ENCODE measurements at places on chromosomes 5 and 9.
A peak's percentile ranks its signal among the peaks of the same experiment; 100 is the strongest.

- no peak for DNase-seq
These were observed 292.9 kb downstream of the NSG2 start for GRCh38 chr5:174338185-174339010.

DNA sequence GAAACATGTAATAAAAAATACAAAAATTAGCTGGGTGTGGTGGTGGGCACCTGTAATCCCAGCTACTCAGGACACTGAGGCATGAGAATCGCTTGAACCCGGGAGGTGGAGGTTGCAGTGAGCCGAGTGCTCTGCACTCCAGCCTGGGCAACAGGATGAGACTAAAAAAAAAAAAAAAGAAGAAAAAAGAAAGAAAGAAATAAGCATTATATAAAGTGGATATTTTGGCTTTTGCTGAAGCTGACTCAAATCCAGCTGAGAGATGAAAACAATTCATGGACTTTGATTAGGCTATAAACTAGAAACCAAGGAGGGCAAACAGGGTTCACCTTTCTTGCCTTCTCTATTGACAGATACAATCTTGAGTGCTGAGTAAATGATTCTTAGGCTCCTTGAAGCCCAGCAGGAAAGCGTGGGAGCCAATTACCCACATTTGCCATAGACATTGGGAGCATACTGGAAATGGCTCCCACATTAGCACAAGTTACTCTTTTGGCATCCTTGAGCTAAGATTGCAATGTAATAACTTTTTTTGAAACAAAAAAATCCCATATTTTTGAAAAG is 2.4 kb upstream of the BTF3 start:
- DNase-seq: no peak

- DNase-seq: no peak
These were observed 777.4 kb upstream of the CHD1 start for GRCh38 chr5:99706160-99706559.

DNA sequence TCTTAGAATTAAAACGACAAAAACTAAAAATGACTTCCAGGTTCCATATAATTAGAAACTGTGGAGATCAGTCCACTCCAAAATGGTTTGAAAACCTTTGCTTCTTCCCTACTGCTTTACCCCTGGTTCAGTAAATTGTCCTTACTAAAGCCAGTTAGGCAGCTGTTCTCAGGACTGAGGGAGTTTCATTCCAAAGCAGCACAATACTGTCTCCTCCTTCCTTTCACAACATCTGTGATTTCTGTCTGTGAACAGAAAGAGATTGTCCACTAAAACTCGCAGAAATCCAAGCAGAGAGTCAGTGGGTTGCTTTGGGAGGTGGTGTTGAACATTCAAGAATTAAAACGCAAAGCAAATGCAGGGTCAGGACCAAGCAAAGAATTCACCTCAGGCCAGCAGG is 740.8 kb upstream of the ZNF608 start:
- DNase-seq: no peak

DNA sequence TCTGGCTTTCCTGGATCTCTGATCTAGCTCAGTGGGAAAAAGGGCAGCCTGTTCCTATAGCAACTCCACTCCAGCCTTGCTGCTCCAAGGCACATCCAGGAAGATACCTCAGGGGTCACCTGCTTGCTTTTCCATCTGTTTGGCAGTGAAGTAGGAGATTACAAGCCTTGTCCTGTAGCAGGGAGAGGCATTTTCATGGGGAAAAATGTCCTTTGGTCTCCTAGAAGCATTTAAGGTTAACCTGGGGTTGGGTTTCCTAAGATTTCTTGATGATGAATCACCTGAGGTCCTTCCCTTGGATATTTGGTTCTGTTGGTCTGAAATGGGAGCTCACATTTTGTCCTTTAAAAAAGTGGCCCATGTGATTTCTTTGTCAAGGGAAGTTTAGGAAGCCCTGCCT is 1.5 kb upstream of the TMEM174 start:
- DNase-seq: no peak

- DNase-seq: no peak
These were observed 32.2 kb upstream of the TNFAIP8 start for GRCh38 chr5:119323601-119324000.

- no peak for DNase-seq
These were observed 46.3 kb downstream of the PAM start for GRCh38 chr5:102801371-102801770.

DNA sequence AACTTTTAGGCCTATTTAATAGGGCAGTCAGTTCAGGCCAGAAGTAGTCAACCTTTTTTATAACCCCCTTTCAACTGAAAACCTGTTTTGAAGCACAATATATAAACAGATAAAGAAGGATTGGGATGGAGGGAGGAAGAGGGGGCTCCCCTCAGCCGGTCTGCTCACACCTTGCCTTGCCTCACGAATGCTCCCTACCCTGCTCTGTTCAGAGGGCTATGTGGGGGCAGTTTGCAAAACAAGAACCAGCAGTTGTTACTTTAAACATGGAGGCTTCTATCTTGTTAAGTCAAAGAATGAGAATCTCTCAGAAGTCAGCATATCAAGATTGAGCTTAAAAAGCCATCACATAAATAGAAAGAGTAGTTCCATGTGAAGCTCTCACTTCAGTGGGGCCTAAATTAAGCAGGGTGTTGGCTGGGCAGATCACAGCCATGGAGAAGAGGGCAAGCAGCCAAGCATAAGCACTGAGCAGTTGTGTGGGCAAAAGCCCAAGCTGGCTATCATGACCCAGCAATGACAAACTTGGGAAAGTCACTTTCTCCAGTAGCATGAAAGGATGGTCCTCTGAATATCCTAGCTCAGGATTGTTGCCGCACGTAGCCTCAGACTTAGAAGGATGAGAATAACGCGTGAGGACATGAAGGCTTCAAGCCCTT is 70.6 kb downstream of the ALDH1A1 start:
- no peak for DNase-seq

- DNase-seq: peak; percentile 31
These were observed 132.4 kb upstream of the NIPBL start for GRCh38 chr5:36743891-36744772.

- no peak for DNase-seq
These were observed 121.5 kb downstream of the FEM1C start for GRCh38 chr5:115423051-115423450.

DNA sequence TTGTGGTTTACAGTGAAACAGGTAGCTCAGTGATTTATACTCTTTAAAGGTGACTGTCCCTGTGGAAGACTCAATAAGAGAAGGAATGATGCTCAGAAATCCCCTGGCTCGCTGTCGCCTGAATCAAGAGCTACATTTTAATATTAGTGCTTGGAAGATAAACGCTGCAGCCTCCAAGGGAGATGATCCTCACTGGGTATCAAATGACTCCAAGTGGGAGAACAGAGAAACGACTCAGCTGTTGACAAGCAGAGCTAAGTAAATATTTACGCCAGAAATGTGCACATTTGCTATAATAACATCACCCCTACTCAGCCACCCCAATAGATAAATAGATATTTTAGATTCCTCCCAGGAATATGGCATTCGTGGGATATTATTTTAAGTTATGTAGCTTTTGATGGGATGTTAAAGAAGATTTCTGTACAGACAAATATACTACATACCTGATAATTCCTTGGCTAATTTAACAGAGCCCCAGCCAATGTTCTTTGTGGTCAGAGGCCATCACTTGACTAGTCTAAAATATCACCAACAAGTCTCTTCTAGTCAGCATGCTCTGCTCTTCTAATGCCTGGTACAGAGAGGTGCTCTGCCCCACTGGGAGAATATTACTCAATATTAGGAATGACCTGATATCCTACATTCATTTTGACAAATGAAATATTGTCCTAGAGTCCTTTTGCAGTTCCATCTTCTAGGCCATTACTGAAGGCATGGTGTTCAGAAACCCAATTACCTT is 18.3 kb upstream of the CCDC192 start:
- no peak for DNase-seq

GRCh38 chr5:124180875-124181461 is 565.5 kb downstream of the ZNF608 start:
- DNase-seq: peak; percentile 84

DNA sequence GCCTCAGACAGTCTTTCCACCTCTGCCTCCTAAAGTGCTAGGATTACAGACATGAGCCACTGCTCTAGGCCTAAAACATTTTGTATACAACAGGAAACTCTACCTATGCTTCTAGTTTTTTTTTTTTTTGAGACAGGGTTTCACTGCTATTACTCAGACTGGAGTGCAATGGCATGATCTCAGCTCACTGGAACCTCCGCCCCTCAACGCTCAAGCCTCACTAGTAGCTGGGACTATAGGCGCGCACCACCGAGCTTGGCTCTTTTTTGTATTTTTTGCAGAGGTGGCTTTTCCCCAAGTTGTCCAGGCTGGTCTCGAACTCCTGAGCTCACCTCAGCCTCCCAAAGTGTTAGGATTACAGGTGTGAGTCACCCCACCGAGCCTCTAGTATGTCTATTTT is 5.4 kb downstream of the HSPA9 start:
- no peak for DNase-seq

GRCh38 chr5:15001517-15001916 is 129.9 kb upstream of the ANKH start:
- DNase-seq: no peak

DNA sequence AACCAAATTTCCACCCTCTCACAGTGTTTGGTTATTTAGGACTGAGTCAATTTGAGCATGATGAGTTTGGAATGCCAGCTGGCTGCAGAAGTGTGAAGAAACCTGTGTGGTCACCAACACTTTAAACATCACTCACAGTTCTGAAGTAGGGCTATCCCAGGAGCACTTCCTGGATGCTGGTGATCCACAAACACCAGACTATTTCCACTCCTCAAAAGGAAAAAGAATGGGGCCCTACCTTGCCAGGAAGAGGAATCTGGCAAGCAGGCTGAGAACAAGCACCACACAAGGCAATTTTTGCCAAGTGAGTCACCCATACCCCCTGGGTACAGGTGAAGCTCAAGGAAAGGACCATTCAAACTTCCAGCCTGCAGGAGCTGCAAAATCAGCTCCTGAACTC is 294.2 kb upstream of the PTGER4 start:
- peak; percentile 6 for DNase-seq

- no peak for DNase-seq
These were observed 413.5 kb upstream of the ZNF462 start for GRCh38 chr9:106449336-106449927.

- DNase-seq: no peak
These were observed 538.6 kb upstream of the CYLC2 start for GRCh38 chr9:102456562-102456961.

DNA sequence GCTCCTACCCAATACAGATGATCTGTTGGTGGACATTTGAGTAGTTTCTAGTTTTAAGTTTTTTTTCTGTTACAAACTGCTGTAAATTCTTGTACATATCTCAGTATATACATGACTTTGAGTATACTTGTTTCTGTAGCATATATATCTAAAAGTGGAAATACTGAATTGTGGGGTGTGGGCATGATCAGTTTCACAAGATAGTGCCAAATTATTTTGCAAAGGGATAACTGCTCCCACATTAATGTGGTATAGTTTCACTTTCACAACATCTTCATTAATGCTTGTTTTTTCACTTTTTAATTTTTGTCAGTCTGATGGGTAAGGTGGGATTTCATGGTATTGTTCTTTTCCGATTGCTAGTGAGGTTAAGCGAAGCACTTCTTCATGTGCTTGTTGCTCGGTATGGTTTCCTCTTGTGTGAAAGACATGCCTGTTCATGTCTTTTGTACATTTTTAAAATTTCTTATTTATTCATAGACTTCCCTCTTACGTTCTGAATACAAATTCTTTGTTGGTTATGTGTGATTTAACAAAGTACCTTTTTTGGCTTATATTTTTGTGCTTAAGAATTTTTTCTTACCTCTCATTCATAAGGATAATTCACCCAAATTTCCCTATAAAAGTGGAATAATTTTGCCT is 103.5 kb downstream of the CDC42SE2 start:
- no peak for DNase-seq

DNA sequence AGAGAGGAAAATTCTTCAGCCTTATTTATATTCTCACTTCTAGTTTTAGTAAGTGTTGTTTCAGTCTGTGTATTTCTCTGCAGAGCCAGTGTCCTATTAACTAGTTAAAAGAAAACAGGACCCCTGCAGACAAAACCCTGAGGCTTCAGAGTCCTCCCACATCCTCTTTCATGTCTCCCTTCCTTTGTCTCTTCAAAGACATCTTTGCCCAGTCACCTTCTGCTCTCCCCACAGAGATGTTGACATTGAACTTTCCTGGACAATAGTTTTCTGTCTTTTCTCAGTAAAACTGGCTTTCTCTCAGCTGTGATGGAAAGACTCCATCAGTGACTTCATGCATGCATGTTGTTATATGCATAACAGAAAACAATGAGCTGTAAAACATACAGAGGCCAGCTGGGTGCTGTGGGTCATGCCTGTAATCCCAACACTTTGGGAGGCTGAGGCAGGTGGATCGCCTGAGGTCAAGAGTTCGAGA is 20.2 kb downstream of the GRAMD2B start:
- no peak for DNase-seq

- no peak for DNase-seq
These were observed 30.9 kb downstream of the CNTLN start for GRCh38 chr9:17165764-17166163.

DNA sequence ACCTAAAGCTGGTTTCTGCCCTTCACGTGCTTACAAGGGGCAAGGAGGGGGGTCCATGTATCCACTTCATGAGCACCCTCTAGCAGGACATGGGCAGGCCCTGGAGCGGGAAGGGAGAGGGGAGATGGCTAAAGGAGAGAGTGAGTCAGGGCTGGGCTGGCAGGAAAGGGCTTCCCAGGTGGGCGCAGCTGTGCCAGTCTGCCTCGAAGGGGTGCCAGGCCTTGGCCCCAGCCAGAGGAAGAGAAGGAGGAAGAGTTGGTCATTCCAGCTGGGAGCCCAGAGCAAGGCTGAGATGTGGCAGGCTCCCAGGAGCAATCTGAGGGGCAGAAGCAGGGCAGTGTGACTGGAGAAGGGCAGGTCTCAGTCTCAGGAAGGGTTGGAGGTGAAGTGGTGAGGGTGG is 24.7 kb downstream of the TRIM14 start:
- DNase-seq: no peak

DNA sequence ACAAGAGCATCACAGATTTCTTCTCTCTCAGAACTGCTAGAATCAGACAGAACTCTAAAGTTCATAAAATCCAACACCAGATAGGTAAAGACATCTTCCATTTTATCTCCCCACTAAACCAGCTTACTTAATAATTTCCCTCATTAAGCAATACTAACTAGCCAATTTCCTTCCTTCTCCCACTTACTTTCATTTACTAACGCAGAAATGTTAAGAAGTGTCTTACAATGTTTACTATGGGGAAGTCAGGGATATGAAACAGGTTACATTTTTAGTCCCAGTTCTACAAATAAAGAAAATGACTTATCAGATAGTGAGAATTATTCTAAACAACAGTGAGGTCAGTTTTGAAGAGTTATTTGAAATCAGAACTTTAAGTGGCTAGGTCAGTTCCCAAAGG is 236.5 kb downstream of the FBXL17 start:
- no peak for DNase-seq

GRCh38 chr9:128770286-128771030 is 1.3 kb downstream of the ZER1 start:
- DNase-seq: no peak

DNA sequence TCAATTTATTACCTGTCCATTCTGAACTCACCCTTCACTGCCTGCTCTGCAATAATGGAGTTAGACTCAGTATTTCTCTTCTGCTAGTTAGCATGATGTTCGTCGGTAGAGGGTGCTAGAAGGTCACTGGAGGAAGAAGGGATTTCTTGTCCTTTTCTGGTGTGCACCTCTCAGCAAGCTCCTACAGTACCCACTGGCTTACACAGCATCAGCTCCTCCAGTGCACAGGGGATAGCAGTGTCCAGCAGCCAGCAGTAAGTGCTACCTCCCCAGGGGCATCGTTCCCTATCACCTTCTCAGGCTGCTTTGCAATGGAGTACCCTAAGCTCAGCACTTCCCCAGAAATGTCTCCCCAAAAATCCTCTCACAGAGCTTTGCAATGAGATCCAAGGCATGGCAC is 45.9 kb upstream of the APC start:
- DNase-seq: no peak
